K562 (cell line): ENCODE measurements at places on chromosomes 16 and 17.

DNA sequence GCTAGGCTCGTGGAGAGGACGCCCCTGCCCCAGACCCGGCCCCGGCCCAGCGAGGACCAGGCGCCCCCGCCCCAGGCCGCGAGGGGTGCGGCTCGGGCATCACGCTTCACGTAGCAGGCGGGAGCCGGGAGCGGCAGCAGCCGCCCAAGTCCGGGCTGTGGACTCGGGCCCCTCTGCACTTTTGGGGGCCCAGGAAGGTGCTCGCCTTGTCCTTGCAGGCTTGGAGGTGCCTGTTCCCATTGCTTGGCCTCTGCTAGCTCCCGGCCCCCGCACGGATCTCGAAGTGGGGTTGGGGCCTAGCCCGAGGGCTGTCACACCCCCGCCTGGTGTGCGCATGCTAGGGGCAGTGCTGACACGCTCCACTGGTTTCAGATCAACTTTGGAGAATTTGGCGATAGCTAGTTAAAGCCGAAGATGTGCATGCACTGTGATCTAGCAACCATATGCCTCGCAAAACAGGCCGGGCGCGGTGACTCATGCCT lies 55.7 kb downstream of the WSB1 start:
- DNase-seq = no peak

GRCh38 chr16:56047307-56048234 lies 143.7 kb upstream of the GNAO1 start:
- no peak for DNase-seq

- no peak for DNase-seq
These were observed 102.8 kb downstream of the IRX5 start for GRCh38 chr16:55033225-55034156.

- DNase-seq = peak; percentile 8
These were observed 2.1 kb downstream of the MPO start for GRCh38 chr17:58278661-58279015.

GRCh38 chr16:13376174-13376573 lies 474.8 kb downstream of the SHISA9 start:
- DNase-seq = no peak

- peak; percentile 78 for DNase-seq
These were observed 39.3 kb downstream of the CHD9 start for GRCh38 chr16:53094013-53094630.

DNA sequence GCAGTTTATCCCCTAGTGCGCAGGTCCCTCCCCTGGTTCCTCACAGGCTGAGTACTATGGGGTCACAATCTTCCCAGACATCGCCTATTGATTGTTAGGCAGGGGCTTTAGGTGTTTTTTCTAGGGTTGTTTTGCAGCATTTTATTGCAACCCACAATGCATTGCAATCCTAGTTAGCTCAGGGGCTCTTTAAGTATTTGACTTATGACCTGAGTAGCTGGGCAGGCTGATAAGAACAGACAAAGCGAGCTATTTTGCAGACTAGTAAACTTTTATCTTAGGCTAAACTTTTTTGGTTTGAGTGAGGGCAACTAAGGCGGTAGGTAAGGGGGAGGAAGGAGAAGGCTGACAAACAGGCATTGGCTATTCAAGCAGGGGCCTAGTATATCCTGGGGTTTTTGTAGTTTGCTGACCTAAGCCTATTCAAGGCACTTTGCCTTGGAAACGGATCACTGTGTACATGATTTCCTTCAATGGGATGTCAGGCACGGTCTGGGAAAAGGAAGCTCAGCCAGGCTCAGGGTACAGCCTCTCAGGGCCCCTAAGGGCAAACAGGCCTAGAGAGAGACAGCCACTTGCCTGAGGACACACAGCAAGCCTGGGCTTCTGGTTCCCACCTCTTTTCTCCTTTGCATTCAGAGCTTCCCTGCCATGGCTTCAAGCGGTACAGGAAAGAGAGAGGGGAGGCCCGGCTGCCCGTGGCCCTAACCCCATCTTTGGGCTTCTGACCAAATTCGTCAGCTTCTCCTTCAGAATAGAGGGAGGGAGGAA lies 6.4 kb downstream of the DRC7 start:
- DNase-seq = no peak
